ENCODE measurements at places on chromosomes 16 and 17.

DNA sequence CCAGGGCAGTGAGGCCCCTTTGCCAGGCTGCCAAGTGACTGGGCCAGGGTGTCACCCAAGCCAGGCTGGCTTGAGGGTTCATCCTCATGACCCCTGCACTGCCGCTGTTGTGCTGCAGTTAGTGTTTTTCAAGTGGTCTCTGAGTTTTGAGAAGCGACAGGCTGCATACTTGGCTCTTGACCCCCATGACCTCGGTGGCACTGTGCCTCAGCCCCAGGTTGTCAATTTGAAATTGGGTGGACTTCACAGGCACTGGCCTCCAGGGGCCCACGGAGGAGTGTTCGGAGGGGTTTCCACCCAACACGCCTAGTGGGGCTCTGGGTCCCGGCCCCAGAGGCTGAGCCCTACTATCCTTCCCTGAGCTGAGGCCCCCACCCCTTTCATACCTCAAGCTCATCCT is 42.7 kb downstream of the DHRS7B start:
- no peak overlapping the region for H3K27ac ChIP-seq
- H3K4me1 ChIP-seq: peaks cover 26% of the 10 kb centered on the region
- H3K36me3 ChIP-seq: peaks cover 34% of the 10 kb centered on the region
- no peaks in the 10 kb centered on the region for H3K27me3 ChIP-seq
- H3K4me3 ChIP-seq: no peak overlapping the region

DNA sequence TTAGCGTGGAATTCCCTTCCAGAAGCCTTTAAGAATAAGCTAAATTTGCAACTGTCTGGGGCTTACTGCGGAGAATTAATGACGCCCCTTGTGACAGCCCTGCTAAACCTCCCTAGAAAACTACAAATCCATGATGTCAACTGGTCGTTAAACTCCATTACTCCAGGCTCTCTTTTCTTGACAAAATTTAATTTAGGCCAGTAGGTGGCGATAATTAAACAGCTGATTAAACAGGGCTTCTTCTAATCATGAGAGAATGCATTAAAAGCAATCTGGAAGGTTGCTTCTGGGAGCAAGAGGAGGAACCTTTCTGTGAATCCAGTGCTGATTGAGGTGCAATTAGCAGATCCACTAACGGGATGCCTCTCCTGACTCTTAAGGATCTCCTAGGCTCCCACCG is 8.1 kb upstream of the NLRP1 start:
- H3K4me1 ChIP-seq: peaks cover 2% of the 10 kb centered on the region
- DNase-seq: no peak
- H3K27me3 ChIP-seq: peaks cover 25% of the 10 kb centered on the region
- no peaks in the 10 kb centered on the region for H3K36me3 ChIP-seq
- no peak overlapping the region for H3K27ac ChIP-seq

DNA sequence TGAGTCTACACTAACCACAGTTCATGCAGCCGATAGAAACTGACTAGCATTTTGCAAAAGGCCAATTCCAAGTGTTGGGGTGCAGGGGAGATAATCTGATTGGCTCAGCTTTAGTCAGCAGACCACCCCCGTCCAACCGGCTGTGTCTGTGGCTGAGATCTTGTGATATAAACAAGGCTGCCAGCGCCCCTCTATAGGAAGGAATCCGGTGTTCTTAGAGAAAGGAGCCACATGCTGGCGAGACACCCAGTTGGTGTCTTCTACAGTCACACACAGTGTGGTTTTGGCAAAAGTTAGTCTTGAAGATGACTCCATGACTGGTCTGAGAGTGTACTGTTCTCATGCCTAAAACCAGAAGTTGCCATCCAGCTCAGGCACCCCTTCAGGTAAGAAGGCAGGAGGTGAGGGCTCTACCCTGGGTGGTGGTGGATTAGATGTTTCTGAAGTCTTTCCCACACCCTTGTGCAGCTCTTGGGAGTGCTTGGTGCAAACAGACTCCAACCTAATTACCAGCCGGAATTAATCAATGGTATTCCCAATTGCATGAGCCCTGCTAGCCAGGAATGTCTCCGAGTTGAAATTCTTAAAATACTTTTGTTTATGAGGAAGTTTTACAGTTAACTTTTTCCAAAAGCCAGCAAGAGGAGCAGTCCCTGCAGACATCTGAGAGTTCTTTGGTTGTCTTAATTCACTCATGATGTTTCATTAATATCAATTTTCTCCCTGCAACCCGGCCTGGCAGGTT is 172.3 kb upstream of the IRX6 start:
- peaks cover 12% of the 10 kb centered on the region for H3K27me3 ChIP-seq
- no peaks in the 10 kb centered on the region for H3K36me3 ChIP-seq
- no peaks in the 10 kb centered on the region for H3K4me1 ChIP-seq
- DNase-seq: no peak

DNA sequence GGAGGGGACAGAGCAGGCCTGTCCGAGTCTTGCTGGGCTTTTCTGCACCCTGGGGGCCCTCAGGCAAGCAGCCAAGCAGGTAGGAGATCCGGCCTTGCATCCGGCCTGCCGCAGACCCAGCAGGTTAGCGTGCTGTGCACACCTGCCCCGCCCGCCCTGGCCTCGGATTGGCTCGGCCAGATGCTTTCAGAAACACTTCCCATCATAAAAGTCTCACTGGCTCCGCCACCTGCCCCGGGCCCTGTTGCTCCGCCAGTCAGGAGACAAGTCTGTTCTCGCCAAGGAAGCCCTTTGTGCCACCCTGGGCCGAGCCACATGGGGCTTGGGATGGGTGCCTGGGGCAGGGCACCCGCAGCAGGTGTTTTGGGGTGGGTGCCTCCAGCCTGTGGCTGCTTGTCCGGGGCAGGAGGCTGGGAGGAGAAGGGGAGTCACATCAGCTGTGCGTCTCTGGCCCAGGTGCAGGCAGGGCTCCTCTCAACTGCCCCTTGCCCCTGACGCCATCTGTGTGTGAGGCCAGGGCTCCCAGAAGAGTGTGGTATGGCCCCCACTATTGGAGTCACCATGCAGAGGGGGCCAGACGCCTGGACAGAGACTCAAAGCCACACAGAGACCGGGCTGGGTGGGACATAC is 228.2 kb upstream of the GSE1 start:
- H3K27ac ChIP-seq: no peak overlapping the region
- H3K4me3 ChIP-seq: no peak overlapping the region
- H3K27me3 ChIP-seq: peaks cover 16% of the 10 kb centered on the region
- no peak for DNase-seq

DNA sequence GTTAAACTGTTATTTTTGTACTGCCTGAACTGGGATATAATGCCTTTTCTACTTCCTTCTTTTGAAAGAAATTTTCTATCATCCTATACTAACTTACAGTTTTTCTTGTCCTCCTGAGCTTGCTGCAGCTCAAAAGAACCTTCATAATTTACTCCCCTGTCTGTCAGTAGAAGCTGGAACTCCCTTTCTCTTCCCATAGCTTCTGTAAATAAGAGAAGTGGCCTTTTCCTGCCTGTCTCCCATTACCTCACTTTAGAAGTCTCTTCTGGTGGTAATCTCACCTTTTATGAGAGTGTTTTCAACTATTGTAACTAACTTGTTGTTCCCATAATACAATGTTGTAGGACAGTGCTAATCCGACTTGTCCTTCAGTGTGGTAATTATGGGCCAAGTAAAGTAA is 246.7 kb upstream of the TBX2 start:
- H3K27ac ChIP-seq: no peak overlapping the region
- no peak overlapping the region for H3K4me3 ChIP-seq
- H3K27me3 ChIP-seq: no peaks in the 10 kb centered on the region
- peaks cover 18% of the 10 kb centered on the region for H3K4me1 ChIP-seq
- no peak for DNase-seq

- H3K4me1 ChIP-seq: no peaks in the 10 kb centered on the region
- no peak overlapping the region for H3K27ac ChIP-seq
- H3K4me3 ChIP-seq: no peak overlapping the region
- DNase-seq: no peak
- no peaks in the 10 kb centered on the region for H3K36me3 ChIP-seq
- peaks cover 5% of the 10 kb centered on the region for H3K27me3 ChIP-seq
Measured at GRCh38 chr17:69949973-69950695, 124.9 kb upstream of the KCNJ16 start.

GRCh38 chr17:15779119-15779518 is 47.0 kb downstream of the TBC1D26 start:
- peaks cover 29% of the 10 kb centered on the region for H3K27me3 ChIP-seq
- peaks cover 1% of the 10 kb centered on the region for H3K4me1 ChIP-seq
- H3K36me3 ChIP-seq: no peaks in the 10 kb centered on the region

- no peak overlapping the region for H3K4me3 ChIP-seq
- DNase-seq: no peak
- H3K27ac ChIP-seq: no peak overlapping the region
- no peaks in the 10 kb centered on the region for H3K36me3 ChIP-seq
Measured at GRCh38 chr16:57892447-57893096, 78.4 kb downstream of the CNGB1 start.

- peaks cover 6% of the 10 kb centered on the region for H3K4me1 ChIP-seq
- H3K36me3 ChIP-seq: peaks cover 2% of the 10 kb centered on the region
- H3K27me3 ChIP-seq: peaks cover 2% of the 10 kb centered on the region
- H3K27ac ChIP-seq: no peak overlapping the region
- no peak for DNase-seq
- no peak overlapping the region for H3K4me3 ChIP-seq
Measured at GRCh38 chr16:85716680-85717038, 27.9 kb upstream of the GINS2 start.

DNA sequence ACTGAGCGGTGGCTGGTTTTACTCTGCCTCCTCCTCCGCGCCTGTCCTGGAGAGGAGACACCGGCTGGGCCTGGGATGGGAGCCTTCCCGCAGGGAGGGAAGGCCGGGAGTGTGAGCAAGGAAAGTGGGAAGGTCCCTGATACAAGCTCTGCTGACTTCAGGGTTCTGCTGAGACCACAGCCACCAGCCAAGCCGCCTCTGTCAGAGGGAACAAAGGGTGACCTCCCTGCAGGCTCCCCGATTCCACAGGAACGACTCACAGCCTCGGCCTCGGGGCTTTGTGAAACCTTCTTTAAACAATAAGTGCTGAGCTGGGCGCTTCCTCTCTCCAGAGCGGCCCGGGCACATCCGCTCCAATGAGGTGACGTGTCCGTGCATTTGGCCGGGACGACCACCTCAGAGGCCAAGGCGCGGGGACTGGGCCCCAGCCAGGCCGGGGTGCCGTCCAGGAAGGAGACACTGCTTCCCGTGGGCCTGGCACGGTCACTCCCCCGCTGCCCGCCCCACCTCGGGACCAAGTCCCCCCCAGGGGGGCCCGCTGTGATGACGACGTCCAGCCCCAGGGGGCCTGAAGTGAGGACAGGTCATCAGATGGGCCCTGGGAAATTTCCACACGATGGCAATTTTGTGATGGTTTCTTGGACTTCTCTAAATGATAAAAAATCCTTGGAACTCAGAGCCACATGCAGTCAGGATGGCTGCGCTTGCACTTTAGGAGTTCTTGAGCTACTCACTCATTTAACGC is 11.8 kb upstream of the CIBAR2 start:
- H3K4me1 ChIP-seq: peaks cover 23% of the 10 kb centered on the region
- no peak overlapping the region for H3K4me3 ChIP-seq
- no peaks in the 10 kb centered on the region for H3K27me3 ChIP-seq
- no peak for DNase-seq

DNA sequence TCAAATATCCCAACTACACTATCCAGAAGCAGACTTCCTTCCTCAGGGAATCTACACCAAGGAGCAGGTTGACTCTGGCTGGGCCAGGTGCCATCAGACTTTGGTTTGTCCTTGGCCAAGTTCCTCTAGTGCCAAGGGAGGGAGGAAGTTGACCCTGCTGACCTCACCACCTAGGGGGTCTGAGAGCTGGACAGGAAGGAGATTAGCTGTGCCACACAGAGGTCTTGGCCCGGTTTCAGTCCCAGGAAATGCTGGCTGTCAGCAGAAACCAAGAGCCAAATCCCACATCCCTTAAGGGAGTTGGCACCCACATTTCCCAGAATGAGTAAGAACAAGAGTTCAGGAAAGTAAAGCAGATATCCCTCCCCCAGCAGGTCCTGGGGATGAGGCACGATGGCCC is 178.2 kb downstream of the SALL1 start:
- peaks cover 9% of the 10 kb centered on the region for H3K27me3 ChIP-seq
- H3K27ac ChIP-seq: no peak overlapping the region
- H3K4me3 ChIP-seq: no peak overlapping the region
- DNase-seq: no peak

All from activated T-cell treated with anti-CD3 and anti-CD28 coated beads, Interleukin-2, amount 50 U/mL, for 24 hours (primary cell).